ENCODE measurements at places on chromosomes 12 and 14.
A peak's percentile ranks its signal among the peaks of the same experiment; 100 is the strongest.

GRCh38 chr12:87768501-87769287 is 260.5 kb downstream of the C12orf50 start:
- DNase-seq, result no peak

DNA sequence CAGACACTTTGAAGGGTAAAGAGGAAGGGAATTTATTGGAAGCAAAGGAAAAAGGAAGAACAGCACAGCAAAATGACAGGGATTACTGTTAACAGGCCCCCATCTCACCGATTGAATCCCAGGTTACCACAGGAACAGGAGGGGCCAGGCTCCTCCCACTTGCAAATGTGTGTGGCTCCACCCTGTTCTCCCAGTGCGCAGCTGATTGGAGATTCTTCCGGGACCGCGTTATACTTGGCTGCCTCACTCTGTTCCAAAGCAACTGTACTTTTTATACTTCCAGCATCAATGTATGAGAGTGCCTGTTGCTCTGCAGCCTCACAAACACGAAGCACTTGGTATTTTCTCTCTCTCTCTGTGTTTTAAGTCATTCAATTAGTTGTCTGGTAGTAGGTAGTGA is 273.6 kb upstream of the MDGA2 start:
- no peak for DNase-seq

DNA sequence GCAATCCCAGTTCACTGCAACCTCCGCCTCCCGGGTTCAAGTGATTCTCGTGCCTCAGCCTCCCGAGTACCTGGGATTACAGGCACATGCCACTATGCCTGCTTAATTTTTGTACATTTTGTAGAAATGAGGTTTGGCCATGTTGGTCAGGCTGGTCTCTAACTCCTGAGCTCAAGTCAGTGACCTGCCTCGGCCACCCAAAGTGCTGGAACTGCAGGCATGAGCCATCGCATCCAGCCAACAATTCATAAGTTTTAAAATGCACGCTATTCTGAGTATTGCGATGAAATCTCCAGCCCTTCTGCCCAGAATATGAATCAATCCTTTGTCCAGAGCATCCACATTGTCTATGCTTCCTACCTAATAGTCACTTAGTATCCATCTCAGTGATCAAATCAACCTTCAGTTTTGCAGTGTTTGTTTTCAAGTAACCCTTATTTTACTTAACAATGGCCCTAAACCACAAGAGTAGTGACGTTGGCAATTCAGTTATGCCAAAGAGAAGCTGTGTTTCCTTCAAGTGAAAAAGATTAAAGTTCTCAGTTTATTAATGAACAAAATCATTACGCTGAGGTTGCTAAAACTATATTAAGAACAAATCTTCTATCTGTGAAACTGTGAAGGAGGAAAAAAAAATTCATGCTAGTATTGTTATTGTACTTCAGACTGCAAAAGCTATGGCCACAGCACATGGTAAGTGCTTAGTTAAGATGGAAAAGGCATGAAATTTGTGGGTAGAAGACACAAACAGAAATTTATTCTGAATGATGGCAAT is 11.0 kb downstream of the GCH1 start:
- DNase-seq, result no peak

DNA sequence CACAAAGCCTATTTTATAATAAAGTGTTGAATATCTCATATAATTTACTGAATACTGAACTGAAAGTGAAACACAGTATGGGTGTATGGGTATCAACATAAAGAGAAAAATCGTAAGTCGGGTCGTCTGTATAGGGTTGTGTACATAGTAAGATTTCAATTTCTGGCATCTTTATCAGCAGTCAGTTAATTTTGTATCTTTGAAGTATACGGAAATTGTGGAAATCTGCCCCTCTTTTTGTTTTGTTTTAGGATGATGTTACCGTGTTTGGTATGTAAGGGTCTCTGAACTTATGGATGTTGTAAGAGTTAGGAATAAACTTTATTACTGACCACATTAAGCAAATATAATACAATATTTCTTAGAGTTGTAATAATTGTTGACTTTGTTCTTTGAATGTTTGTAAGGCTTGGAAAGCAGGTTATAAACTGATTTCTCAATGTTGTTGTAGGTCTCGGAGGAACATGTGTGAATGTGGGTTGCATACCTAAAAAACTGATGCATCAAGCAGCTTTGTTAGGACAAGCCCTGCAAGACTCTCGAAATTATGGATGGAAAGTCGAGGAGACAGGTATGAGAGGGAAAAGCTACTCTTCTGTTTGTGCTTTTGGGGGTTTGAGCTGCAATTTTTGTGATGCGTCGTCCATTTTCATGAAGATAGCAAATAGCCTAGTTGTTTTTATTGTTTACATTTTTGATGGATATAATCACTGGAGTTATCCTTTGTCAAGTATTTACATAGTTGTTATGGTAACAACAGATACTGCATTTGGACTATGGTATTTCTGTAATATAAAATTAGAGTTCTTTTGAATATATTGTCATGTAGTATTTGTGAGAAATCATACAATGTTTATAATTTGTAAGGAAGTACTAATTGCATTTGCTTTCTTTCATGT is 12.0 kb downstream of the EID3 start:
- DNase-seq, result no peak

- DNase-seq, result no peak
These were observed 209.7 kb upstream of the PWP1 start for GRCh38 chr12:107475900-107476299.

- peak; percentile 41 for DNase-seq
These were observed 46.3 kb downstream of the PPHLN1 start for GRCh38 chr12:42372154-42372791.

DNA sequence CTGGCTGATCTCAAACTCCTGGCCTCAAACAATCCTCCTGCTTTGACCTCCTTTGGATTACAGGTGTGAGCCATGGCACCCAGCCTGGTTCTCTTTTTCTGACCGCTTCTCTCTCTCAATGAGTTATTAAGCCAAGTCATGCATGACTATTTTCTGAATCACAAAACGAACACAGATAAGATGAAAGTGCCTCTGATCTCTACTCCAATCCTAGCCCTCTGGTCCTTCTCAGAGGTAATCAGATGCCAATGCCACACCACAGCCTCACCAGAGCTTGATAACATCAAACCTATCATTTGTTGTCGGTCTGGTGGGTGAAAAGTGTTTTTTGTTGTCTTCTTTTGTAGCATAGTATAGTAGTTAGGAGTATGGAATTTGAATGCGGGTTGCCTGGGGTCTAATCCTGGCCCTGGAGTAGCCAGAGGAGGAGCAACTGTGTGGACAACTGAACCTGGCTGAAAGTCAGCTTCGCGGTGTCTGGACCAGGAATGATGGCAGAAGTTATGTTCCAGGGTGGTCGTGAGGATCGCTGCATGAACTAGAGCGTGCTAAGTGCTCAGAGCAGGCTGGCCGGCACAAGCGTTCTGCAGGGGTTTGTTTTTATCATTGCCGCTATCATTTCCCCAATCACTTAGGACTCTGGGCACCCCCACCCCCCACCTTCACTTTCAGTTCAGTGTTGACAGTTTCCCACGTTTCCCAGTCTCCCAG is 77.9 kb downstream of the SPRING1 start:
- DNase-seq, result no peak

DNA sequence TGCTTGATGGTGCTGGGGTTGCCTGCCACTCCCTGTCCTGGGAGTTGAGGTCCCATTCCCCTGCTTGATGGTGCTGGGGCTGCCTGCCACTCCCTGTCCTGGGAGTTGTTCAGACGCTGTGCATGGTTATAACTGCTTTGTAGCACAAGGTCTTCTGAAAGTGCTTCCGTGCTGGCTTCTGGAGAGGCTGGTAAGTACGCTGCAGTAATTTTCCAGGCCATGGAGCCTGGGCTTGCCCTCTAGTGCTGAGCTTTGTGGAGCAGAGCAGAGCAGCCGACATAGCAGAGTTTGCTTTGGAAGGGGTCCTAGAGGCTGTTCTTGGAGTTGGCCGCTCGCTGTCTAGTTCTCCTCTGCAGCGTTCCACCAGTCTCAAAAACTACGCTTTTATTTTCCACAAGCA is 6.3 kb downstream of the B4GALNT3 start:
- DNase-seq, result no peak

- no peak for DNase-seq
These were observed 56.2 kb downstream of the PHETA1 start for GRCh38 chr12:111312708-111313107.

All from head of caudate nucleus (tissue), 42 donors.